ENCODE measurements at places on chromosomes 3 and 15.
A peak's percentile ranks its signal among the peaks of the same experiment; 100 is the strongest.

GRCh38 chr15:80467311-80467714 is 63.1 kb downstream of the ARNT2 start:
- no peak for DNase-seq

GRCh38 chr3:24377218-24377993 is 117.2 kb downstream of the THRB start:
- peak; percentile 29 for DNase-seq

GRCh38 chr3:180680097-180680430 is 775 bp upstream of the CCDC39 start:
- no peak for DNase-seq

- DNase-seq: peak; percentile 89
These were observed 31.7 kb upstream of the RAB11A start for GRCh38 chr15:65837301-65838294.

DNA sequence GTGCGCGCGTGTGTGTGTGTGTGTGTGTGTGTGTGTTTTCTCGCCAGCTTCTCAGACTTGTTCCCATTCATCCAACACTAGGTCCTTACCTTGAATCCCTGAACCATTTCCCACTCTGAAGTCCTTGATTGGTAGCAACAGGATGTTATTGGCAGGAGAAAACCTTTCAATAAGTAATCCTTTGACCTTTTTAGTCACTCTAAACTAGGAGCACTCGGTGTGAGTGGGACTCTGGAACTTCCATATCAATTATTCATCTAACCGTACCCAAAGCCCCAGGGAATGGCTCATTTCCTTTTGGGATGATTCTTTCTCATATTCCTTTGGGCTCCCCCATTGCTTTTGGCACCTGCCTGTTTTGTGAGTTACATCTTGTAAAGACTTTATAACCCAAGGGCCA is 140.2 kb upstream of the SPRED1 start:
- no peak for DNase-seq

DNA sequence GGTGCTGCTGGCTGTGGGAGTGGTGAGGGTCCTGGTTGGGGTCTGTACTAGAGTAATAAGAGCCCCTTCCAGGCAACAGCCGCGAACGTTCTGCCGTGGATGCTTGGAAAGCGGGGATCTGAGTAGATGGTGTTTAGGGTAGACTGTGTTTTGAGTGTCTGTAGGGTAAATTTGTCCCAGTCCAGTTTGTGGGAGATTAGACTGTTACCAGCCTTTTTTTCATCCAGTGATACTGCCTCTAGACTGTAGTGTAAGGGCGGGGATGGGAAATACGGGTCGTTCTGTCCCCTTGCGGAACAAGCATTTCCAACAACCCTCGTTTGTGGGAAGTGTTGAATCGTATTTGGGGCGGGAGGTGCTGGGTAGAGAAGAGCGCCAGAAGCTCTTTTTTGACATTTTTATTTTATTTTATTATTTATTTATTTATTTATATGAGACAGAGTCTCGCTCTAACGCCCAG is 424 bp downstream of the HAUS2 start:
- peak; percentile 86 for DNase-seq

- no peak for DNase-seq
These were observed 73.9 kb downstream of the ATP10A start for GRCh38 chr15:25789211-25789610.

DNA sequence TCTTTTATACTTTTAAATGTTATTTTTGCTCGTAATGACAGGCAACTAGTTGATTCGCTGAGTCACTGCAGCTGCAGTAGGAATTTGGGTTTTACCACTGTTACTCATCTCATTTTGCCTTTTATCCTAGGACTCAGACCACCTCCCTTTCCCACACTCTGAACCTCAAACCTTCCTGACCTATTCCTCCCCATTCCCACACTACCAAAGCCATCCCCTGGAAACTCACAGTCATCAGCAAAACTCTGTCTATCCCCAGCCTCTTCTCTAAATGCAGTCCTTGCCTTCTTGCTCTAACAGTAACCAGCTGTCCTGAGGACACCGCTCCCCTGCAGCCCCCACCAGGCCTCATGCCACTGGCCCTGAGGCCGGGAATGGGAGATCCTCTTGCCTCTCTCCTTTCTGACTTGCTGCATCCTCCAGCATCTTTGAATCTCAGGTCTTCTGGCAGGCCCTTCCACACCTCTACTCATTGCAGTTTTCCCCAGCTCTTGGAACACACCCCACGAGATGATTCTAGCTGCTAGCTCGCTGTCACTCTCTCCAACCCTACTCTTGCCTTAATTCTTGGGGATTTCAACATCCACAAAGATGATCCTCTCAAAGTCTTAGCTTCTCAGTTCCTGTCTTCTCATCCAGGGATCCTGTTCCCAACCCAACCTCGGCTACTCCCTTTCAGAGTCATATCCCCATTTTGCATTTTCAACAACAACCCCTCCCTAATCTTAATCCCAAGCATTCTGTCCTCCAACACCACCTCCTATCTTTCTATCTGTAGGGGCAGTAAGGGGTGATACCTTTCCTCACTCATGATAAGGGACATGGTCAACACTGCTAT is 55.9 kb upstream of the C3orf80 start:
- DNase-seq: peak; percentile 4

GRCh38 chr15:29131840-29132420 is 137.7 kb downstream of the NSMCE3 start:
- no peak for DNase-seq

GRCh38 chr15:92608866-92609700 is 46.5 kb downstream of the FAM174B start:
- DNase-seq: no peak

DNA sequence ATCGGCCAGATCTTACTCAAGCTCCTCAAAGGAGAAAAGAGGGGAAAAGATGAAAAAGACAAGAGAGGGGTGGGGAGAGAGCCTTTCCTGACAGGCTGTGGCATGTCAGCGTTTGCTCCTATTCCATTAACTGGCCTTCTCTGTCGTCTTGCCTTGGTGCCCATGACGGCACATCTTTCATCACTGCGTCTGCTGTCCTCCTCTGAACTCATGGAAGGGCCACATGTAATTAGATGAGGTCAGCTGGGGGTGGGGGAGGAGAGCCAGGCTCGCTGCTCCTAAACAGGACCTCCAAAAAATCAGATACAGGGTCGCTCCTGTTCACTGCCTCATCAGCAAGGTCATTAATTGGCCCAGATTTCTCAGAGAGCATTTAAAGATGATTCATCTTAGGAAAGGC is 49.7 kb downstream of the LRTM1 start:
- no peak for DNase-seq

GRCh38 chr15:59867086-59867855 is 136.8 kb upstream of the FOXB1 start:
- no peak for DNase-seq

- DNase-seq: no peak
These were observed 105.9 kb upstream of the TSC22D2 start for GRCh38 chr3:150302246-150302645.

GRCh38 chr3:124976383-124976782 is 41.8 kb upstream of the MUC13 start:
- no peak for DNase-seq

DNA sequence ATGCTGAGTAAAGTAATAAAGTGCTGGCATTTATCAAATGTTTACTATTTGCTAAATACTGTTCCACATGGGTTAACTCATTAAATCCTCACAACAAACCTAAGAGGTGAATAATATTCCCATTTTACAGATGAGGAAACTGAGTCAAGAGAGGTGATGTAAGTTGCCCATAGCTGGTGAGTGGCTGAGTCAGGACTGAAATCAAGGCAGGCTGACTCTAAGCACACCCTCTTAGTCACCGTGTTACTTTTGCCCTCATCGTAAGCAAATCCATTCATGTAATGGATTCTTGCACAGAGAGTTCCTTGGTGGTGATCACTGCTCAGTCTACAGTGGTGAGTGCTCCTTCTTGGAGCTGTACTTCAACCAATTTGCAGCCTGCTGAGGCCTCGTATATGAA is 28.9 kb upstream of the PTX3 start:
- DNase-seq: no peak

- peak; percentile 63 for DNase-seq
These were observed 25.7 kb downstream of the LIPC start for GRCh38 chr15:58457466-58457965.

DNA sequence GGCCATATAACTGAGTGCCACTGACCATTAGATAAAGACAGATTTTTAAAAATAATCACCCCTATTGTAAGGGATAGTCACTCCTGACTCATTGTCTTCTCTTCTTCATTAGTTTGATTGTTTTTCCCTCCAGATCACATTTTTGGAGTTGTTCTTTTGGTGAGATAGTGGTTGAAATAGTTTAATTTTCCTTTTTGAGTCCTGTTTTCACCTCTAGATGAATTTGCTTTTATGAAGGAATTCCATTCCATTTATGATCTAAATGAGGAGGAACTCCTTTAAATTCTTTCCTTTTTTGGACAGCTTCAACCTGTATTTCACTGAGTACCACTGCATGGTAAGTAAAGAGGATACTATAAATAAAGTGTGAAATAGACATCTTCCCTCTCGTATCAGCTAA is 112.4 kb downstream of the GREM1 start:
- no peak for DNase-seq

DNA sequence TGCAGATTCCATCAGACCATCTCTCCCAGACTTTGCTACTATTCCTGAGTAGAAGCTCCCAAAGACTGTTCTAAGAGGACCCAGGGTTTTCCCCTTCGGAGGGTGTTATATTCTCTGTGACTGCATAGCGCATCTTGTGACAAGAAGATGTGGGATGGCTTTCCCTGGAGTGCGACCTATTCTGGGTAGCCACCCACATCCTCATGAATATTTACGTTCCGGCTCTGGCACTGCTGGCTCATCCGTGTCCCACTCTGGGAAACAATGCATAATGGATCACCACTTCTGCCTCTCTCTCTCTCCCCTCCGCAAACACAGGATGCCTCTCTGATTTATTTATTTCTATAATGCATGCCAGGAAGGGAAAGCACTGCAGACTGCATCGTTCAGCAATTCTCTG is 166.1 kb downstream of the PYDC2 start:
- no peak for DNase-seq

DNA sequence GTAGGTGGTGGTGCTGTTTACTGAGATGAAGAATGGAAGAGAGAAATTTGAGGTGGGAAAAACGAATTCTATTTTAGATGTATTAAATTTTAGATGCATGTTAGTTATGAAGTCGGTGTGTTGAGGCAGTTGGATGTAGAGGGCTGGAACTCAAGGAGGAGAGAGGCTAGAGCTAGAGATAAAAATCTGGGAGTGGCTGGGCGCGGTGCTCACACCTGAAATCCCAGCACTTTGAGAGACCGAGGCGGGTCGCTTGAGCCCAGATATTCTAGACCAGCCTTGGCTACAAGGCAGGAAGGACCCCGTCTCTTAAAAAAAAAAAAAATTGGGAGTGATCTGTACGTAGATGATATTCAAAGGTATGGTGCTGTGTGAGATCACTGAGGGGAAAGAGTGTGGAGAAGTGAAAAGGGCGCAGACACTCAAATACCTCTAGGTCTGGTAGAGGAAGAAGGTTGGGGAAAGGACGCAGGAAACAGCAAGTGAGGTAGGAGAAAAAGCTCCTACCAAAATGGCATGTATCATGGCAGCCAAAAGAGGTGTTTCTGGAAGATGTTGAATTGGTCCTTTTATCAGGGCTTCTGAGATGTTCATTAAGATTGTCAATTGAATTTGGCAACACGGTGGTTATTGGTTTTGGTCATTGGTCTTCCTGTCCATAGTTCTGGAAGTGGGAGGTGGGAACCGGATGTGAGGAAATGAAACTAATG is 1.8 kb downstream of the YEATS2 start:
- no peak for DNase-seq

DNA sequence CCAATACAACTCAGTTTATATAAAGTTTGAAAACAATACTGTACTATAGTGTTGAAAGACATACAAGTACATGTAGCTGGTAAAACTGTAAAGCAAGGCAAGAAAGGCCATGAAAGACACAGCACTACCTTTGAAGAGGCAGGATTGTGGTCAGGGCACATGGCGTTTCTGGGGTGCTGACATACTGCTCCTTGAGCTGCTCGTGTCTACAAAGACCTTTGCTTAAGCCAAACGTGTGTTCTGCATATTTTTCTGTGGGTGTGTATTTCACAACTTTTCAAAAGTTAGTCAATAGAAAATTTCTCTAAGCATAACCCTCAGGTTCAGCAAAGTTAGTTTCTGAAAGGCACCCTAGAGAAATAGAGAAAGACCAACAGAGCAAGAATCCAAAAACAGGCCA is 14.1 kb upstream of the TOPAZ1 start:
- no peak for DNase-seq

DNA sequence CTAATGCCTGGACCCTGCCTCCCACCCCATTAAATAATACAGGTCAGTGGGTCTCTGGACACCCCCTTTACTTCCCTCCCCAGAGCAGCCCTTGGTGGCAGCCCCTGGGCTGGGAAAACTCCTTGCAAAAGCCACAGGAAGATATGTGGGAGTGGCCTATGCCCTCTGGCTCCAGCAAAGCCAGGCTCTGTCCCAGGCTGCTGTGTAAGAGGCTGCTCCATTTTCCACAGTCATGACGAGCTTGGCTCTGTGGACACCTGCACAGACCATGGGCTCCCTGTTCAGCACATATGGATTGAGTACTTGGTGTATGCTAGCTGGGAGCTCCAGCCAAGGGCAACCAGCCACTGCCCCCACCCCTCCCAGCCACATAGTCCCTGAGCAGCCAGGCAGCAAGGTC is 13.0 kb downstream of the CACNA2D2 start:
- DNase-seq: no peak

- DNase-seq: no peak
These were observed 34.5 kb downstream of the MGLL start for GRCh38 chr3:127787571-127788365.

GRCh38 chr15:69852916-69853315 is 244.8 kb downstream of the TLE3 start:
- no peak for DNase-seq

- peak; percentile 61 for DNase-seq
These were observed 307.9 kb upstream of the CBLB start for GRCh38 chr3:106176734-106177133.

GRCh38 chr3:37762698-37763097 is 99.0 kb upstream of the CTDSPL start:
- peak; percentile 36 for DNase-seq

DNA sequence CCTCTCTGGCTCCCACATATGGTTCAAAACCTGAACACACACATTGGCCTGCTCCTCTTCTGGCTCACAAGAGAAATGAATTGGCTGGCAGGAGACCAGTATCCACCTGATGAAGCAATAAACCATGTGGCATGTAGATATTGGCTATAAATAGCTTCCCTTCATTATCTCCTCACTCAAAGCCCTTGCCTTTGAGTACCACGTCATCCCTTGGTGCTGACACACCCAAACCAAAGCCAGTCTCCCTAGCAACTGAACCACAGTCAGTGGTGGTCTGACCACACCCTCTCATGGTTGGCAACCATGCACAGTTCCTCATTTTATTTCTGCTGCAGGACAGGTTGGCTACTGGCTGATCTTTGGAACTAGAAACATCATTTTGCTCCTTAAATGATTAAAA is 98.8 kb downstream of the ZNF621 start:
- DNase-seq: peak; percentile 99

- DNase-seq: no peak
These were observed 12.9 kb upstream of the MUSTN1 start for GRCh38 chr3:52847726-52848125.

GRCh38 chr15:53586799-53587198 is 172.7 kb downstream of the WDR72 start:
- DNase-seq: peak; percentile 56
